ENCODE measurements at places on chromosomes 5 and 9.

DNA sequence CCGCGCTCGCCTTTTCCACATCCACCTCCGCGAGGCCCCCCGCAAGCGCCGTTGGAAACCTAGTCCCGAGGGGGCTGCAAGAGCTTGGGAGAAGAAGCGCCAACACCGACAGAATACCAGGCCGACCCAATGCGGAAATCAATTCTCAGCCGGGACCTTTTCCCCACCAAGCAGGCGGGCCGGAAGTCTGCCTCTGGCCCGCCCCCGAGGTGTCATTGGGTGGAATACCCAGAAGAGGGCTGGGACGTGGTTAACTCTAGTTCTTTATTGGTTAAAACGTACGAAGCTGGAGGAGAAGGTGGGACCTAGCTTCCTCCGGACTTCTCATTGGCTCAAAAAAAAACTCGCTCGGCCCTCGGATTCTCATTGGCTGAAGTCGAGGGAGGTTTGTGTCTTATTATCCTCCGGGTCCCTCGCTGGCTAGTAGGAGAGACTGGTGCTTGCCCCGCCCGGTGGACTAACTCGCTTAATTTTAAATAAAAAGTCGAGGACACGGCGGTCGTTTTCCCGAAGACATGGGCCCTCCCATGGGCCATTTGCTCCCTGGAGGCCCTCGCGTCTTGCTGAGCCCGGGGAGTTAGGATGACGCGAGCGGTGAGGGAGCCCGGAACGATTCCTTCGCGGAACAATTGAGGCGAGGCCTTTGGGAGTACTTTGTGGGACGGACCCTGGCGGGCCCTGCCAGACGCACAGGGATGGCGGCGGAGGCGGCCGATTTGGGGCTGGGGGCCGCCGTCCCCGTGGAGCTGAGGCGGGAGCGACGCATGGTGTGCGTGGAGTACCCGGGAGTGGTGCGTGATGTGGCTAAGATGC lies at the start of gene GTF3C5:
TSS of gene GTF3C5 (plus strand) at position 681 of the 813 bp plus-strand sequence. CDS start at position 696, 15 bp downstream.
- peak within 1 kb of the TSS; percentile 98 for H3K4me3 ChIP-seq
- H3K27me3 ChIP-seq: no peaks in the 10 kb centered on the region
- peak; percentile 94 for DNase-seq
- H3K36me3 ChIP-seq: no peaks in the 10 kb centered on the region
- peaks cover 4% of the 10 kb centered on the region for H3K4me1 ChIP-seq

DNA sequence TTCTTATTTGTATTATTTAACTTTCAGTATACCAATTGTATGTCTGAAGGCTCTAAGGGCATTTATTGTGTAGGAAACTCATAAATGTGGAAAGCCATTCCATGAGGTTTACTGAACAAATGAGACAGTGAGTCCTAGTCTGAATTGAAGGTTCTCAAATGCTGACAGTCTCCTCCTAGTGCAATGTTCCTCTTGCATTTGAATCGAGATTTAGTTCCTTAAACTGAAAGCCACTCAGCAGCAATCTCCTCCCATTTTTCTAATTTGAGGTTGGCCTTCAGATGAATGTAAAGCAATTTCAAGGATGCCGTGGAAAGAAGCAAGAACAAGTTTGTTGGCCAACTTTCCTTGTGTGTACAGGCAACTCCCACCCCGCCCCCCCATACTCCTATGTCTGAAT lies 493.2 kb upstream of the KLF4 start:
- DNase-seq: no peak
- no peaks in the 10 kb centered on the region for H3K4me1 ChIP-seq
- no peaks in the 10 kb centered on the region for H3K36me3 ChIP-seq
- no peaks in the 10 kb centered on the region for H3K27me3 ChIP-seq
- no peak overlapping the region for H3K27ac ChIP-seq
- H3K4me3 ChIP-seq: no peak overlapping the region

DNA sequence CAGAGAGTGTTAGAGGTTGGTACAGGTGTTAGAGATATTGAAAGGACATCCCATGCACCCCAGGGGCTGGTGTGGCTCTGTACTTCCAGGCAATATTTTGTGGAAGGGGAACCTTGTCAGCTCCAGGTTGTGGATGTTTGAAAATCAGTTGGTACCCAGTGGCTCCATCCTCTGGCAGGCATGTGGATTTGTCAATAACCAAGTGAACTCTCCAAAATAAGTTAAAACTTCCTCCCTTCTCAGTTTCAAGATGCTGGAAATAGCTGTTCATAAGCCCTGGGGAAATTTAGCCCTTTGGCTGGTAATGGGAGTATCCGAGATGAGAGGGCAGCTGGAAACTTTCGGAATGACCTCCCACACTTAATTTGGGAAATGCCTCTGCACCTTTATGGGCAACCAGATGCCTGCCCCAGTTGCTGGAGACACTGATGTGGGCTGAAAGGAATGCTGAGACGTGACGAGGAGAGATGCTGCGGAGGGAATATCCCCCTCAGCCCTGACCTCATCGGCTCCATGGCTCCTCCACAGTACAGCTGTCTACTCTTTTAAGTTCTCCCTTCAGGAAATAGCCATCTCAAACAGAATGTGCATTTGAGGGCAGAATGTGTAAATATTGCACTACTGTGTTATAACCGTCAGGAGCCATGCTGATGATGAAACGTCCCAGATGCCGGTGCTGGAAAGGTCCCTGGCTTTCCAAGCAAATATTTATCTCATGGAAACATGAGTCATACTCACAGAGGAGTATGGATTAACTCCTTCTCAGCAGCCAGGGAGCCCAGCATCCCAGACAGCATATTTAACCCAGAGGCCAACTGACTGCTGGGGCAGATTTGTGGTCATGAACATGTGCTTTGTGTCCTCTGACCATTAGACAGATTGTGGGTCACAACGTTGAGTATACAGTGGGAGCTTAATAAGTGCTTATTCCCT lies 29.5 kb downstream of the TGFBI start:
- no peaks in the 10 kb centered on the region for H3K36me3 ChIP-seq
- peaks cover 2% of the 10 kb centered on the region for H3K4me1 ChIP-seq
- H3K27ac ChIP-seq: no peak overlapping the region
- no peak for DNase-seq

GRCh38 chr9:92324889-92325268 lies 271 bp downstream of the NOL8 start:
- no peaks in the 10 kb centered on the region for H3K4me1 ChIP-seq
- no peak overlapping the region for H3K27ac ChIP-seq
- peaks cover 2% of the 10 kb centered on the region for H3K36me3 ChIP-seq

DNA sequence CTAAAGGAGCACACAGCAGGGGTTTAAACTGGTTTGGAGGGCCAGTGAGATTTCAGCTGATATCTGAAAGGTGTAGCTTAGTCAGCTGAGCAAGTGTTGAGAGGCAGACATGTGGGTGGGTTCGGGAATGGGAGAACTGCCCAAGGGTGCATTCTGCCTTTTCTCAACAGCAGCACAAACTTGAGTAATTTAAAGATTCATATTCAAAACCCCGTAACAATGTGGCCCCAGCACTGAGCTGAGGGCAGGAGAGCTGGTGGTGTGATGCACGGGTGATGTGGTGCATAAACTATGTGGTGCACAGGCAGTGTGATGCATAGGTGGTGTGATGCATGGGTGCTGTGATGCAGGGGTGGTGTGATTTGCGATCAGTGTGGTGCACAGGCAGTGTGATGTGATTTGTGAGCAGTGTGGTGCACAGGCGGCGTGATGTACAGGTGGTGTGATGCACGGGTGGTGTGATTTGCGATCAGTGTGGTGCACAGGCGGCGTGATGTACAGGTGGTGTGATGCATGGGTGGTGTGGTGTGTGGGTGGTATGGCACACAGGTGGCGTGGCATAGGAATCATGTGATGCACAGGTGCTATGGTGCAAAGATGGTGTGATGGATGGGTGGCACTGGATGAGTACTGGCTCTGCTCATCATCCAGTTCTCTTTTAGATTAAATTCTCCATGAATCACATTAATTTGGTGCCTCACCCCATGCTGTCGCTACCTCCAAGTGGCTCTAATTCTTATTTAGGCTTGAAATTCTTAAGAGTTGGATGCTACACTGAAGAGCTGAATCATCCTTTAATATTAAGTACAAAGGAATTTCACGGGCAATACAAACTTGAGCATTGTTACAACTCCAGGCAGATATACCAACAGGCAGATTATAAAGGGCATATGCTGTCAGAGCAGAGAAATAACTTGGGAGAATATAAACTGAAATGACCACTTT lies 53.6 kb downstream of the DAP start:
- H3K27ac ChIP-seq: no peak overlapping the region
- no peaks in the 10 kb centered on the region for H3K27me3 ChIP-seq
- H3K4me3 ChIP-seq: no peak overlapping the region
- DNase-seq: no peak

DNA sequence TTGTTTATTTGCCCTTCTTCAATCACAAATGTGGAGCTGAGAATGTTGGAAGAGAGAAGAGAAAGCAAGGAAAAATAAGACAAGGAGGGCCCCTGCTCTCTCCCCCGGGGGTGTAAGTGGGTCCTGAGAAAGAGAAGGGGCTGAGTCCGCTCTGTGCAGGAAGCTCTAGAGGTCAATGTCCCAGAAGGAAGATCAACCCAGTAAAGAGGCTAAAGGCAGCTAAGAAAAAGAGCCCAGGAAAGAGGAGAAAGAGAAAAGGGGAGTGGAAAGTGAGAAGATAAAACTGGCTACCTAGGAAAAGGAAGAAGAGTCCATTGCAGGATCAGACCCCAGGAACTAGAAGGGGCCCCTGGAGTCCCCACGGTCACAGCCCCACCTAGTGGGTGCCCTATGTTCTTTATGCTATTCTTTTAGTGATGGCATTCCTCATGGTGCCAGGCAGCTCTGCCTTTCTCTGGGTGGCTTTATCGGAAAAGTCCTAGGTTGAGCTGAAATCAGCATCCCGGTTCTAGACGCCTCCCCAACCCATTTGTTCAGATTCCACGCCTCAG lies 583.4 kb downstream of the ACTL7B start:
- DNase-seq: peak; percentile 29
- H3K4me1 ChIP-seq: no peaks in the 10 kb centered on the region
- no peak overlapping the region for H3K4me3 ChIP-seq
- H3K27me3 ChIP-seq: no peaks in the 10 kb centered on the region
- no peak overlapping the region for H3K27ac ChIP-seq
- no peaks in the 10 kb centered on the region for H3K36me3 ChIP-seq

DNA sequence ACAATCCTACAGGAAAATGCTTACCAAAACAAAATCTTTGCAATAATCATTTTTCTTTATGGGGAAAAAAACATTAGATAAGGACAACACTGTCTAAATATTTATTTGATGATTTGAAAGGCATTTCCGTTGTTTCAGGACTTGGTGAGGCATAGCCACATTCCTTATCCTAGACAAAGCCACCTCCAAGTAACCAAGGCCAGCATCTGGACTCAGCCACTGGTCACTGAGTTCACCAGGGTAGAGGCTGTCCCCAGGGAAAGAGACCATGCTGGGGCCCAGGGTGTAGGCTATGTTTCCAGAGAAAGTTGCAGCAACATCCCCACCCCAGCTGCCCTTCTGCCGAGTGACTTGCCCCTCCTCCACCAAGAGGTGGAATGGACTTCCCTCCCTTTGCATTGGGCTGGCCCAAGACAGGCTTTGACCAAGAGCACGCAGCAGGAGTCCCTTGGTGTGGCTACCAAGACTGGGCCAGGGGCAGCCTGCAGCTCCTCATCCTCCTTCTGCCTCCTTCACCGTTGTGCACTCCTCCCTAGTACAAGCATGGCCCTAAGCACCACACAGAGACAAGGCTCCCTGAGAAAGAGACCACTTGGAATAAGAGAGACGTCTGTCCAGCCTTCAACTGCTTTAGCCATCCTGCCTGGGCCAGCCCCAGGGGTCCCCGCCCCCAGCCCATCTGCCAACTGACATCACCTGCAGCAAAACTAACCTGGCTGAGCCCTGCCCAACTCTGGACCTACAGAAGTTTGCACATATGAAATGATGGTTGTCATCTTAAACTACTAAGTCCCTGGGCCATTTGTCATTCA lies 68.1 kb upstream of the SPIN1 start:
- H3K4me1 ChIP-seq: no peaks in the 10 kb centered on the region
- H3K4me3 ChIP-seq: no peak overlapping the region
- no peak overlapping the region for H3K27ac ChIP-seq
- no peaks in the 10 kb centered on the region for H3K36me3 ChIP-seq

DNA sequence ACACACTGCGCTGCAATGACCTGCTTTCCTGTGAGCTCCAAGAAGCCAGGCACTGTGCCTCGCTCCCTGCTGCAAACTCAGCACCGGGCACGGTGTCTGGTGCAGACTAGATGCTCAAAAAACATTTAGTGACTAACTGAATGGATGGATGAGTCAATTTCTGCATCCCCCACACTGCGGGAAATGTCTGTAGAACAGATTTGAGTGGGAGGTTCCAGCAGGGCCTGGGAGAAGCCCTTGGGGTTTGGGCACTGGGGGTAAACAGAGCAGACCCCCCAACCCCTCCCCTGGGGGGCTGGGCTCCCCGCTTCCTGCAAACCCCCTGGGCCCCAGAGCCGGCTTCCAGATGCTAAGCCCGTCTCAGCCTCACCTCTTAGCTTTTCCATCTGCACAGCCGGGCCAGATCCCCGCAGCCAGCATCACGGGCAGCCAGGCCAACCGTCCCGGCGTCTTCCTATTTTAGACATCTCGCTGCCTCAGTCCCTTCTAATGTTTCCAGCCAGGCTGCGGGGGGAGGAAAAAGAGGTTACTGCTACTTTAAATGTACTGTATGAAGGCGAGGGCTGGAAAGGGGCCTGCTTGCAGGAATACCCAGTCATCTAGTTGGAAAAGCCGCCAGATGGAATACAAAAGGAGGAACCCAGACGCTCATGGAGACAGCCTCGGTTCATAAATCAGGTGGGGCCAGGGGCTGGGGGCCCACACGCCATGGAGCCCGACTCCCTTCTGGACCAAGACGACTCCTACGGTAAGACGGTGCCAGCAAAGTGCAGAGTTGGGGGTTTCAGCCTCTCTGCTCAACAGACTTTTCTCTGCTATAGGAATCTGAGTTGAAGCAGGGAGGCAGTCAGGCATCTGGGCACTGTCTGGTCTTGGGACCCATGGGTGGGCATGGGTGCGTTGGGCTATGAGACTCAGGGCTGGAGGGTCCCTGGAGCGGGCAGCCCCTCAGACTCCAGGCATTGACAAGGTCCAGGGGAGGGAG lies 67.1 kb upstream of the GGTA1 start:
- no peak overlapping the region for H3K4me3 ChIP-seq
- H3K36me3 ChIP-seq: no peaks in the 10 kb centered on the region
- no peaks in the 10 kb centered on the region for H3K27me3 ChIP-seq
- H3K27ac ChIP-seq: no peak overlapping the region
- DNase-seq: no peak

GRCh38 chr5:143682929-143683386 lies 129.0 kb upstream of the HMHB1 start:
- no peak overlapping the region for H3K4me3 ChIP-seq
- no peak for DNase-seq
- H3K27ac ChIP-seq: no peak overlapping the region
- no peaks in the 10 kb centered on the region for H3K27me3 ChIP-seq
- H3K4me1 ChIP-seq: no peaks in the 10 kb centered on the region
- no peaks in the 10 kb centered on the region for H3K36me3 ChIP-seq

- H3K4me3 ChIP-seq: no peak overlapping the region
- no peak overlapping the region for H3K27ac ChIP-seq
- no peak for DNase-seq
- H3K27me3 ChIP-seq: no peaks in the 10 kb centered on the region
Measured at GRCh38 chr5:175252234-175252805, 191.7 kb downstream of the DRD1 start.

Data from iPS DF 6.9 (cell line).